Stimulated activated CD4-positive, alpha-beta T cell treated with anti-CD3 and anti-CD28 coated beads, Interleukin-1b, Interleukin-23, amount 100 ng/mL, for 1 hour (primary cell): ENCODE measurements at places on chromosomes 3 and 15.

DNA sequence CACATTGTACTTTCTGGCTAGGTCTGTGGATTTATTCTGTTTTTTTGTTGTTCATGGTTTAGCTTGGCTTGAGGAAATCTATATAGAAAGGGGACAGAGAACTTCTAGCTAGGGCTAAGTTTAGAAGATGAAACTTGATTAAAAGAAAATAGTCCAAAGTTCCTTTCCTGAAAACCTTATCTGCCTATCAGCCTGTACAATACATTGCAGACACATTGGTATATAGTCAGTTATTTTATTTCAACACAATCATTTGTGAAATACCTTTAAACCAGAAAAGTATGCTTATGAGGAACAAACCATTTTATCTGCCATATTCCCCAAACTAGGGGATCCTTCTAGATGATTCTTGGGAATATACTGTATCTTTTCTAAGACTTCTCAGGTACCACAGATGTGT, 147.3 kb upstream of the CGNL1 start:
- no peak for DNase-seq

DNA sequence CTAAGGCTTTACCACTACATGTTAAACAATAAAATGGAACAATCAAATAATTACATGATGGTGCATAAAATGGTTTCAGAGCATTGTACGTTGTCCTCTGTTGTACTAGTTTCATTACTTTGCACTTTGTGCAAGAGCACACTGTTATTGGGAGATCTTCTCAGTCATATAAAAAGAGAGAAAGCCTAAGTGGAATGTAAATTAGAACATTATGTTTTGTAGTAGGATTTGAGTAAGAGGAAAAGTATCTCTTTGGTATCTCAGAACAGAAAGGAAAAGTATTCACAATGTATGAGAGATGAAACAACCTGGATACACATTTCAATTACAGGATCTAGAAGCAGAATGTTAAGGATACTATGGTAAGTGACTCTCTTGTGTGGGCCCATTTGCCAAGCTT, 26.9 kb upstream of the PLSCR2 start:
- DNase-seq = no peak

- no peak for DNase-seq
These were observed 7.4 kb downstream of the PRSS50 start for GRCh38 chr3:46710229-46710628.

DNA sequence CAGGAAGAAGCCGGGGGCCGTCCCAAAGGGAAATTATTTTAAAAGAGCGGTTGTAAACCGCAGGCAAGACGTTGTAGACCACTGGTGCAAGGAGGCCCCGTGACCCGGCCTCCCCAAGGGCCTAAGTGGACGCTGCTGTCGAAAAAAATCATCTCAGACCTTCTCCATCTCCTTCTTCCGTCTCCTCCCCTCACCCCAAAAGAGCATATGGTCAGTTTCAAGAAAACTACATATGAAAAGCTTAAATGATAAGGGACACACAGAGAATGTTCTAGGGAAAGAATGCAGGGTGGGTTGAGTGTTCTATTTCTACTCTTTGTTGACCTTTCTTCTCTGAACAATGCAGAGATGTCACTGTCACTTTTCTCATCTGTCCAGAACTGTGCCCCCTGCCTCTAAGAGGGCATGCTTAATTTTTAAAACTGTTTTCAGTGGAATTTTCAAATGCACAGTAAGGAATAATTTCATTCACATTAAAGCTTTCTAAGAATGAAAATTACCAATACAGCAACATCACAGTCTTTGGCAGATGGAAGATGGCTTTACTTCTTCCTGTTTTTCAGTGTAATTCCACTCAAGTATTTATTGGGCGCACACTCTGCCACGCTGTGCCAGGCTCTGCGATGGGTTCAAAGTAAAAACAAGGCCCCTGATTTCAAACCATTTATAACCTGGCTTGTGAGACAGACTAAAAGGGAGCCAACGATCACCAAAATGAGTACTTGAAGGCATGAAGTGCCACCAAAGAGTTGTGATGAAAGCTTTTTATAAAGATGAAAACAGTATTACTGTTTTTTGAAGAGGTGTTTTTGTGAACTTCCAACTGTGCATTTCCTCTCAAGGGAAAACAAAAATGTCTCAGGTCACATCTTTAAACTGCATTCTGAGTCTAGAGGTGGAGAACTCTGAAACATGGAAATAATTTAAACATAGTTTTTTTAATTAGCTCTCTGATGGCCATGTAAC, 891 bp upstream of the TOP2B start:
- no peak for DNase-seq

DNA sequence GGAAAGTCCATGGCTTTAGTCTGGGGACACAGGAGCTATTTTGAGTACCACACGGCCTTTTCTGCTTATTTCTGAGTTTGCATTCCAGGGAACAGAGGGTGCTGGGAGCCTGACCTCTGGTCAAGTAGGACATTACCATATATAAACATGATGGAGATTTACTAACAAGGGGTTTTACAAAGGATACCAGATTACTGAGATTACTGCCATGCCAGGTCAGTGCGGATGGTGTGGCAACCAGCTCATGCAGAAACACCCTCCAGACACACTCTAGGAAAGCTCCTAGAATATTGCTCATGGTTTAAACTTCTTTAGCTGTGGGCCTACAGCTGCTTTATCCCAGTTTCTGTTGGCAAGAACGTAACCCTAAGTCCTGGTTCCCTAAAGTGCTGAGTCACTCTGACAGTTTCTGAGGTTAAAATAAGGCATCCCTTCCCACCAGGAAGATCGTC, 54.3 kb upstream of the AGTR1 start:
- DNase-seq = no peak

GRCh38 chr3:194570235-194570634, 63.0 kb downstream of the TMEM44 start:
- DNase-seq = no peak

DNA sequence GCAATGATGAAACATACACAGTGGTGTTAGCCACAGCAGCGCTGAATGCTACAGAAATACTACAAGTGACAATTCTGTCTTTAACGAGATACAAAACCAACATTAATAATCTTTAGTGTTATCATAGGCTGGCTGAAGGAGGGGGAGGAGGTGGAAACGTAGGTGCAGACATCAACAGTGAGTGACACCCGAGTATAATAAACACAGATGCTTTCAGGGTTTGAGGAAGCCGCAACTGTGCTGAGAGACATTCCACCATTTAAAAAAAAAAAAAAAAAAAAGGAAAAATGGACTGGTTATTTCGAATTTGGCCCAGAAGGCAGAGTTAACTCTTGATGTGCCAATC, 4.3 kb upstream of the IGDCC3 start:
- DNase-seq = no peak

GRCh38 chr3:123773681-123774431, 110.3 kb downstream of the MYLK start:
- DNase-seq = no peak

DNA sequence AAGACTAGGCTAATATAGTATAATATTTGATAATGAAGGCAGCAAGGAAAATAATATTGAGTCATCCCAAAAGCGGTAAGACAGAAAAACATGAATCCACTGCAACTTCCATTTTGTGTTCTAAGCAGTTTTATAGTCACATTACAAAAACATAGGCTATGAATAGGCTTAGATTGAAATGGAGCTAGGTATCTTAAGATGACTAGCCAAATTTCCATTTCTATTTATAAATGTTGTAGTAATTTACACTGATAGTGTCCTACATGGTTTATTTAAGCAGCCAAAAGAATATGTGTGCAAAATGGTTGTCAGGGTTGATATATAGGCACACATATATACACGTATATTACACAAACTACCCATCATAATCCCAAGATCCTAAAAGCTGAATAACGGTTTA, 82.0 kb downstream of the VPS13C start:
- no peak for DNase-seq

DNA sequence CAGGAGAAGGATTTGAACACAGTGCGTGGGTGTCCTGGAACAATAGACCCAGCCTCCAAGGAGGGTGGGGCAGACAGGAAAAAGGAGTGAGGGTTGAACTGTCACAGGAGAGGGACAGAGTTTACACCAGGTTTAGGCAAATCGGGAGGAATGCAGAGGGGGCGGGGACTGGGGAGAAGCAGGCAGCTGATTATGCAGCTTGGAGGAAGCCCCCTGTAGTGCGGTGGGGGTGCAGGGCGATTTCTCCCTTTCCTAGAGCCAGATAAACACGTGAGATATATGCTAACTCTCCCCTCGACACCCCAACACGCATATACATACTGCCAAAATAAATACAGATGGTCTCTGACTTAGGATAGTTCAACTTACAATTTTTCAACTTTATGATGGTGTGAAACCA, 108.6 kb upstream of the PRR20G start:
- DNase-seq = no peak

- no peak for DNase-seq
These were observed 5.0 kb downstream of the ACOX2 start for GRCh38 chr3:58531956-58532355.

DNA sequence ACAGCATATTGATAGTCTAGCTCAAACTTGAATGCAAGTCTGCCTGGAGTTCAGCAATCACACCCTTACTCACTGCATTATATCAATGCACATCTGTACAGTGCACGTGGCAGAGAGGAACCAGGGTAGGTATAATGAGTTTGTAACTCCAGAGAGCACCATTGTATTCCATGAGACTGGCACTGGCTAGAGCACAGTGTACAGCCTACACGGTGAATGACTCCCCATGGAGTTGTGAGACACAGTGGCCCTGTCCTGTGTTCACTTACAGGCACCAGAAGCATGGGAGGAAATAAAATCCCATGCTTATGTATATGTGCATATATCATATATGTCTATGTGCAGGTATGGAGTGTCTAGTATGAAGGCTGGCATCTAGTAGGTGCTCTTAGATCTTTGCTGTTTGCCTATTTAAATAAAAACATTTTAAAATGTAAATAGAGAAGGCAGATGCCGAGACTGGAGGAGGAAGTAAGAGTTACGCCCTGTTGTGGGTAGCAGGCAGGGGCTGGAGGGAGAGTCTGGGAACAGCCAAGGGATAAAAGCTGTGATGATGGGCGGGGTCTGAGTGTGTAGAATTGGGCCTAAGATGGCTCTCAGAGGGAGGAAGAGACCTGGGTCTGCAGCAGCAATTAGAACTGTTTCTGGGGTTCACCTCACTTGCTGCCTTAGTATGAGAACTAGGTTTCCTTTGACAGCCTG, 360.7 kb upstream of the ICE2 start:
- DNase-seq = no peak

DNA sequence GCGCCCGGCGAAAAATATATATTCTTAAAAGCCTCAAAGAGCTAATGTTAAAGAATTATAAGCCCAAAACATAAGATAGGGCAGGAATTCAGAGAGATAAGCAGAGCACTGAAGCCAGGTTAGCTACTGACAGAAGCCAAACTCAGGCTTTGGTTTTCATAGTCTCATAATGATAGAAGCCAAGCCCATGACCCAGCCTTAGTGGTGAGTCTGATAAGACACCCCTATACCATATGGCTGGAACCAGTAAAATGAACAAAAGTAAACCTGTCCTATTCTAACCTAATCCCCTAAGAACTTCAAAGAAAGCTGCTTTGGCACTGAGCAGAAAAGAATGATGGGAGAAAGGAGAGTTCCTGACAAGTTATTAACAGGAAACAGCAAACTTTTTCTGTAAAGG, 25.9 kb downstream of the MYO9A start:
- no peak for DNase-seq

DNA sequence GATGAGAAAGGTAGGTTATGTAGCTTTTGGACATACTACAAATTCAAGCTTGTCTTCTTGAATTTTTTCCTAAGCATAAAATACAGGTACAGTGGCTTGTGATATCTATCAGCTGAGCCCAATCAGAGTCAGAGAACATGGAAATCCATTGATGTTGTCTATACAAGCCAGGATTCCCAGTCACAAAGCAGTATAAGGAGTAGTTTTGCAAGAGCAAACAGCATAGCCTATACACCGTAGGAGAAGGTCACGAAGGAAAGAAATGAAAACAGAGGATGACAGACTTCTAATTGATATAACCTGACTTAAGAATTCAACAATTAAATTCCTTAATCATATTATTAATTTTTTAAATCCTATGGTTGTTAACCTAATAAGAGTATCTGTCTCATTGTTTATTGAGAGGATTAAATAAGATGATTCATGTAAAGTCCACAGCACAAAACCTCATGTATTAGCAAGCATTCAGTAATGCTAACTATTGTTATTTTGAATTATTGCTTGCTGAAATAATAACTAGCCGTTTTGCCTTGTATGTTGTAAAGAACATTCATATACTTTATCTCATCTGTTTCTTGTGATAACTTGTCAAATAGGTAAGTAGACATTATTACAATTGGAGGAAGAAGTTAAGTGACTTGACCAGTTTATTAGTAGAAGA, 276.6 kb upstream of the ZPLD1 start:
- DNase-seq = no peak

GRCh38 chr3:99863588-99863987, 45.9 kb downstream of the CMSS1 start:
- no peak for DNase-seq

GRCh38 chr3:112009670-112010069, 10.9 kb downstream of the TAGLN3 start:
- no peak for DNase-seq

DNA sequence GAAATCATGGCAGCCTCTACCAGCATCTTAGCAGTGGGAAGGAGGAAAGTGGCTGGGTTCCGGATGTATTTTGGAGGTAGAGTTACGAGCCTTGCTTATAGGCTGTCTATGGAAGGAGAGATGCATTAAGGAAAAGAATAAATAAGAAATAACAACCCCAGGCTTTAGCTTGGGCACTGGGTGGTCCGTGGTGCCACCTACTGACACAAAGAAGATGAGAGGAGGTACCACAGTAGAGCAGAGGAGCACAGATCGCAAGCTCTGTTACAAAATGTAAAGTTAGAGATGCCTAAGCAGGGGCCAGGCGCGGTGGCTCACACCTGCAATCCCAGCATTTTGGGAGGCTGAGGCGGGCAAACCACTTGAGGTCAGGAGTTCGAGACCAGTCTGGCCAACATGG, 74.8 kb downstream of the TMEM39A start:
- no peak for DNase-seq

GRCh38 chr3:40737343-40737742, 212.6 kb downstream of the ZNF621 start:
- DNase-seq = no peak

DNA sequence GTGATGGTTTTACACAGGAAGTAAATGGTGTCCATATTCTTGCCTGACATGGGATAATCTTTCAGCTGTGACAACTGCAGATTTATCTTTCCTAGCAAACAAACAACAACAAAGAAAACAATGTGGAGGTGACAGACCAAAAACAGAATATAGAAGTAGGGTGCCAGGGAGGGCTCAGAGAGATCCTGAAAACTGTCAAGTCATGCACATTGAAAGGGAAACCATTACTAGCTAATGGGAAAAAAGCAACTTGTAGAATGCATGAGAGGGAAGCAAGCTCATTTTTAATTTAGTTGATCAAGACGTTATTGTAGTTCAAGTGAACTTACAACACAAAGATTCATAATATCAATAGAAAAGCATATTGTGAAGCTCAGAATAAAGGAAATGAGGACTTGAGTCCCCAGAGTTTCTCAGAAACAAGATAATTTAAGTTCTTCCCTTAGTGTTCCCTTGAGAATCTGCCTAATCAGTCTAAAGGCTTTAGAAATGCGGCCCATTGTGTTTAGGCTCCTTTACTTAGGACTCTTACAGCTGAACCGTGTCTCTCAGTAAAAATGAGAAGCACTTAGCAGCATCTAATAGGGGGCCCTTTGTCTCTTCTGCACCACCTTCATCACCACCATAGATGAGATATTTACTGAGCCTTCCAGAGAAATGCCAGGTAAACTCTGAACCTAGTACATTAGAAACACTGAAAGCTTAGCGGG, 115.6 kb upstream of the CADPS start:
- no peak for DNase-seq
